ENCODE measurements at places on chromosomes 12 and 14. TPM values are rescaled to one million over a fixed set of nuclear protein-coding genes. Genes with fewer than 3 reads are reported as not detected.

TRIM9 gene
- total RNA-seq: 0.40 TPM

WNT5B gene
- total RNA-seq: 3.2 TPM

TBX3 gene
- total RNA-seq: 11.8 TPM

COCH gene
- 0.51 TPM for total RNA-seq

PPFIA2 gene
- 0.35 TPM for total RNA-seq

CCDC175 gene
- not detected for total RNA-seq

ARPC3 gene
- 90.1 TPM for total RNA-seq

GUCY2C gene
- not detected for total RNA-seq

Measured in Right ventricle myocardium superior (tissue), 1 donor.